Kasumi-1 (cell line): ENCODE measurements at places on chromosomes 13 and 19.

DNA sequence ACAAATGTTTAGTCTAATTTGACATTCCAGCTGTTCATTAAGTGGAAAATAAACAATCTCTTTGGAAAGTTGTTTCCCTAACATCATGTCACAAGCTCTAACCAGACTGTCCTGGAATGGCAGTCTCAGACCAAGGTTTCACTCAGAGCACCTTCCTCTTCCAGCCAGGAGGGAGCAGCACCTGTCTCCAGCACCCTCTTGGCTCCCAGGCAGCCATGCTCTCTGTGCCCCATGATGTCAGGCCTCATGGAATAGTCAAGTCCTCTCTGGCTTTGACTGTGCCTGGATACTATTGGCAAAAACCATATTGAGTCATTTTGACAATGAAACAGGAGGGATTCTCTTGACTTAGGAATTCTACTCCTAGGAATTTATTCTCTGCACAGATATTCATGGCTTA, 171.4 kb downstream of the OXGR1 start:
- DNase-seq = peak; percentile 23

GRCh38 chr19:11260996-11261395, 1.3 kb downstream of the DOCK6 start:
- DNase-seq = no peak

DNA sequence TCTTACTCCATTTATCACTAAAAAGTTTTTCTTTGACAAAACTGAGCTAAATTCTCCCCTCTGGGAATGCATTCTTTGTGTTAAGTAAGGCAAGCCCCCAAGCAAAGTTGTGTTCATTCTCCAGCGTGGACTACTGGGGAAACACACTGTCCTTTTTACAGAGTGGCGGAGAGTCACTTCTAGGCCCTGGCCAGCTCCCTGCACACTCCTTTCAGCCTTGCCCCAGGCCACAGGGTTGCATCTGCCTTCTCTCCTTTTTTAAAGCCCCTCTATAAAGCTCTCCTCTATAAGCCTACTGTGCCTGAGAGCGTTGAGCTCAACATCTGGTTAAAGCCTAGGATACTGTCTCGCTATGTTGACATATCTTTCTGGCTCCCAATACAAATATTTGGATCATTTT, 803.4 kb downstream of the PCDH17 start:
- DNase-seq = no peak

DNA sequence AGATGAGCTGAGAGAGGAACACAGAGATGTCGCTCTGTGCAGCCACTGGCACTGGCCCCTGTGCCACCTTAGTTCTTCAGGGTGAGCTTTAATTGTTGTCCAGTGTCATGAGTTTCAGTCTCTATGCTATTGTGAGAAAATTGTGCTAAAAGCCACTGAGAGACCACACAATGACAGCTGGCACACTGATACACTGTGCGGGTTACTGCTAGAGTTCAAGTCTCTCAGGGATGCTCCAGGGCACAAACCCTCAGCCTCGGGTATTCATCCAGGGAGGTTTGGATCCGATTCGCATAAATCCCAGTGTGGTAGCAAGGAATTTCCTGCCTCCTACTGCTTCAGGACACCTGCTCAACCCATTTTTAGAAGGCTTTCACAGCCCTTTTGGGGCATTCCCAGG, 68.1 kb upstream of the EDNRB start:
- DNase-seq = no peak

GRCh38 chr13:50873467-50873866, 30.0 kb upstream of the DLEU7 start:
- DNase-seq = no peak

- peak; percentile 20 for DNase-seq
Measured at GRCh38 chr19:44869733-44870470, 21.2 kb upstream of the TOMM40 start.

DNA sequence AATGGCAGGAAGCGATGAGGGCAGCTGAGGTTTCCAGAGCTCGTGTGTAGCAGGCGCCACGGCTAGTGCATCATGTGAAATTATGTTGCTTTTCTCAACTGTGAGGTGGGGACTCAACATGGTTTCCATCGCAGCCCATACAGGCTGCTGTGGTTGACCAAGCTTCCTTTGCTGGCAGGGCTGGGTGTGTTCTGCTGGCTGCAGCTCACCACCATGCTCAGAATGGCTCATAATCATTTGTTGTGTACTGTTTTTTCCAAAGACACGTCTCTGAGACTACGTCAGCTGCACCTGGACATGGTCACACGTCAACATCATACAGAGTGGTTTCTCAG, 16.1 kb upstream of the RASA3 start:
- DNase-seq = peak; percentile 79

DNA sequence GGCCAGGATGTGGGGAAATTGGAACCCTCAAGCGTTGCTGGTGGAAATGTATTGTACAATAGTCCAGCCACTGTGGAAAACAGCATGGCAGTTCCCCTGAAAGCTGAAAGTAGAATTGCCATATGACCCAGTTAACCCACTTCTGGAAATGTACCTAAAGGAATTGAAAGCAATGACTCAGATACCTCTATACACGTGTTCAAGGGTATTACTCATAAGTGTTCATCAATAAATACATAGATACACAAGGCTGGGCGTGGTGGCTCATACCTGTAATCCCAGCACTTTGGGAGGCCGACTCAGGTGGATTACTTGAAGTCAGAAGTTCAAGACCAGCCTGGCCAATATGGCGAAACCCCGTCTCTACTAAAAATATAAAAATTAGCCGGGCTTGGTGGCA, 71.9 kb upstream of the IRS2 start:
- no peak for DNase-seq

DNA sequence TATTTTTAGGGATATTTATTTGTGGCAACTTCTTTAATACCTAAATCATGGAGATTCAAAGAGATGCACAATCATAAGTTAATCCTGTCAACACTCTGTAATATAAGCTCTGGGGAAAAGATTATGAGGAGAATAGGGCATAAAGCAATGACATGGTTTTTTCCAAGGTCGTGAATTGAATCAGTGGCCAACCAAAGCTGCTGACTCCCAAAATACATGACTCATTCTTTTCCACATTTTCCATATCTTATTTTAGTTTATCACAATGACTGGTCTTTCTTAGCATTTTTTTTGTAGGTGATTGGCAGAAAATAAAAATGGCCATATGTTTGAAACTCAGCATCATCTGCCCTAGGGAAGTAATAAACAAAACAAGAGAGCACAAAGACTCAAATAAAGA, 28.5 kb upstream of the RBM26 start:
- DNase-seq = no peak

- DNase-seq = no peak
Measured at GRCh38 chr19:12230751-12231733, 63.6 kb downstream of the ZNF44 start.

DNA sequence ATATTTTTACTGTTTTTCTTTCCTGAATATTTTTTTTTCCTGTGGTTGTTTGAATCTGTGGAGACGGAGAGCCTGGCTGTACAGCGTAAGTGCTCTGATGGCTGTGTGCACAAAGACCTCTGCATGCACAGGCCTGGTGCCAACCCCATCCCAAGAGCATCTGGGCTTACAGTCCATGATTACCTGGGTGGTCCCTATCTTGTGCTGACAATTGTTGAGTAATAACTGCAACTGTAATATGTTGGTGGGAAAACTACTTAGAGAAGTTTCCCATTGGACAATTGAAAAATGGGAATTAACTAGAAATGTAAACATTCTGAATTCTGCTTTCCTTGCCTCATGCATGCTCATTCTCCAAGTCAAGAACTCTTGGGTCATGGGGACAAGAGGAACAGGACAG, 268.7 kb downstream of the SHISA2 start:
- no peak for DNase-seq

- DNase-seq = no peak
Measured at GRCh38 chr19:1852581-1853128, 4.4 kb upstream of the REXO1 start.

DNA sequence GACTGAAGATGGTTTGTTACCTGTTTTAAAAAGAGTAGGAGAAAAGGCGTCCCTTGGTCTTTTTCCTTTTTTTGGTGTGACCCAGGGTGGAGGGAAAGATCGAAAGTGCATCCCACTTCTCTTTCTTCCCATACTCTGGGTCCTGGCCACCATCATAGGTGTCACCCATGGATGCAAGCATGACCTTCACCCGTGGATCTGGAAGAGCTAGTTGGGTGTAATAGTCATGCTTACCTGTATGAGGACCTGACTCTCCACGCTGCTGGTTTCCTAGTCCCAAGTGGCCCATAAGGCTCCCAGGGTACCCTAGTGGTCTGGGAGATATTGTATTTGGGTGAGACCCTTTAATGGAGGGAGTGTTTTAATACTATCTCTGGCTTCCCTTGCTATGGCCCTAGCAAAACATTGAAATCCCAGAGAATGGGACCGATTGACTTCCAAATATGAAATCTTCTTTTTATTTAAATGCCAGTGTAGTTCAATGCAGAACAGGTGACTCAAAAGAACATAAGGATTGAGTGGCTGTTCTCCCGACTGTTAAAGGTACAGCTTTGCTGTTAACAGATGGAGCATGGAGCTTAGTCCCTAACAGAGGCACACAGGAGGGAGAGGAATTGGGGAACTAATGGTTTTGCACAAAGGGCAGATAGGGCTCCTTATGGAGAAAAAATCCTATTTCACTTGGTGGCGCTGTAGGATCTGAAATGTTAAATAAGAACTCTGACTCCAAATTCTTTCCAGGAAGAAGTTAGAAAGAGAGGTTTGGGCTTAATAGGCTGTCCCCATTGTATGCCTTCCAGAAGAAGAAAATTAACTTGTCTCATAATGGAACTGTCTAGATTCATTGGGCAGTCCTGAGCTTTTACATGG, 7.0 kb upstream of the ZNF550 start:
- DNase-seq = peak; percentile 20

DNA sequence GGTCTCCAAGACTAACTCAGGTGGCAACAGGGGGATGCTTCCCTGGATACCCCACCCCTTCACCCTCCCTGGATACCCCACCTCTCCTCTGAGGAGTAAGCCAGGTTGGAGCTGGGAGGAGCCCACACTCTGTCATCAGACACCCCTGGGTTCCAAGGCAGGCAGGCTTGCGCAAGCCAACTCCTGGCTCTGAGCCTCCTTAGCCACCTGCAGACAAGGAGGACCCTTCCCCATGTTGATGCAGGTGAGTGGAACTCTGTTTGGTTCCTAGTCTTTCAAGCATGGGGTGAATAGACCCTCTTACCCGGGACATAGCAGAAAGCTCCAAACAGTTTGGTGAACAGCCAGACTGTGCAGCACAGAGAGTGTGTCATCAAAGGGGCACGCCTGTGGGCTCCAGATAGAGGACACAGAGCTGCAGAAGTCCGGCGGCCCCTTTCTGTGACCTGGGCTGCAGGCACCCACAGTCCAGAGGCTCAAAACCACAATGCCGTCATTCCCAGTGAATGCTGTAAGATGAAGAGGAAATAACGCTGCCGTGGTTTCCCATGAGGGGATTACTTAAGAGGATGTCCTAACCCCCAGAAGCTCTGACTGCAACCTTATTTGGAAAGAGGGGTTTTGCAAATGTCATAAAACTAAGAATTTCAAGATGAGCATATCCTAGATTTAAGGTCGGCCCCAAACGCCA, 12.1 kb upstream of the HAS1 start:
- DNase-seq = peak; percentile 74

GRCh38 chr19:28549680-28550277, 663.2 kb downstream of the UQCRFS1 start:
- DNase-seq = no peak

DNA sequence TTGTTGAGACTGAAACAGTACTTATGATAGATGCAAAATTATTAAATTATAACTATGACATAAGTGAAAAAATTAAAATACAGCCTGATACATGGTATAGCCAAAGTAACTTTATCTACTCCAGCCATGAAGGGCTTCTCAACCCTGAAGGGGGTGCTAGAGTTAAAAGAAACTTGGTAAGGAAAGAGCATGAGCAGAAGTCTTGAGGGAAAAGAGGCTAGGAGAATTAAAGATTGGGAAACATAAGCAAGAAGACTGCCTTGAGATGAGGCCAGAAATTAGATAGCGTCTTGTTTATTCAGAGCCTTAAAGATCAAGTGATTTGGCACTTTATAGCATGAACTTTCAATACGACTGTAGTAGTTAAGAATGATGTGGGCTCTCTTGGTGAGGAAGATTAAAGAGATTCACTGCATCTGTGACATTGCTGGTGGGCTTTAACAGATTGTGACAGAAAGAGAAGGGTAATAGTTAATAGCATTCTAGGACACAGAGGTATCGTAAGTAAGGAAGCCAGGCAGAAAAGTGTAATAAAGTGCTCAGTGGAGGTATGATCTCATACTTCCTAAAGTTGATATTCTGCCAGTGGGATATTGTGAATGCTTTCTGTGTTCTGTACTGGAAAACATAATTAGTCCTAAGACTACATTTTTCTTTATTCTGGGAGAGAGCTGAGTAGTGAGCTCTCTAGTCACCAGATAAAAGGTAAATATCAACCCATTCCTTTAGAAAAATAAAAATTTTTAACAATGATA, 385.4 kb upstream of the PRR20A start:
- DNase-seq = peak; percentile 4

GRCh38 chr13:20848203-20848602, 54.3 kb downstream of the XPO4 start:
- DNase-seq = no peak

DNA sequence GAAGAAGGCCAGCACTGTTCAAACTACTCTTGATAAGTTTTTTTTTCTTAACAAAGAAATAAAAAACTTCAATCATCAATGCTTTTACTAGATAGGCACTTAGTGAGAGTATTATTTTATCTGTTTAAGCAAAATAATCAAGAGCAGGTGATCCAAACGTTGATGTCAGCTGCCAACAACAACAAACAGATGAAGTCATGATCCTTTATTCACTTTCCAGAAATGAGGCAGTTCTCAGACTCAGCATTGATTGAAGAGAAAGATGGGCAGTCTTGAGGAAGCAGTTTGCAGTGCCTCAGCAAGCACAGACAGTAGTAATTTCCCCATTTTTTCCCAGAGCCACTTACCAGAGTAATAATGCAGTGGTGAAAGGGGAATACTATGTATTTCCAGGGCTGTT, 38.4 kb upstream of the CSNK1A1L start:
- DNase-seq = no peak

DNA sequence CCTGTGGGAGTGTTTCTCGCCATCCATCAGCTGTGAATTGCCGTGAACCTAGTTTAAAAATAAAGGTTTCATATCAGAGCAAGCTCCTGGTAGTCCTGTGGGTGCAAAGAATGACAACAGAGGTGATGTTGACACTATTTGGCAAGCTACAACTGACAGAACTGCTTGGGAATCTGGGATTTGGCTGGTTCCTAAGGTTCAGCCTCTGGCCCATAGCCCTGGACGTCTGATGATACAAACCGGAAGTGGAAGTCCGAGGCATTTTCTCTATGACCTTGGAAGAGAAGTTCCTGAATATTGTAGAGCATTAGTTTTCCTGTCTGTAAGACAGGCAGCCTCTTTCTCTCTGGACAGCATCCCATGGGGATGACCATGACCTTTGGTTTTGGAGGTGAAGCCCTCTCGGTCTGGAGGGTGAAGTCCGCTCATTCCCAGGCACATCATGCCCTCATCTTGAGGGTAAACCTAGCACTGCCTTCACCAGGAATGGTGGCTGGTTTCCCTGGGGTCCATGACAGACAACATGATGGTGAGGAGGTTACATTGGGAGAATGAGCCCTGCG, 29.1 kb downstream of the GATAD2A start:
- DNase-seq = no peak

- peak; percentile 62 for DNase-seq
Measured at GRCh38 chr19:14686411-14686810, 3.4 kb upstream of the ZNF333 start.

GRCh38 chr13:108322206-108322824, 52.8 kb downstream of the TNFSF13B start:
- DNase-seq = peak; percentile 75

GRCh38 chr13:60753641-60754040, 356.6 kb downstream of the TDRD3 start:
- no peak for DNase-seq
